ENCODE measurements at places on chromosomes 7 and 10.

DNA sequence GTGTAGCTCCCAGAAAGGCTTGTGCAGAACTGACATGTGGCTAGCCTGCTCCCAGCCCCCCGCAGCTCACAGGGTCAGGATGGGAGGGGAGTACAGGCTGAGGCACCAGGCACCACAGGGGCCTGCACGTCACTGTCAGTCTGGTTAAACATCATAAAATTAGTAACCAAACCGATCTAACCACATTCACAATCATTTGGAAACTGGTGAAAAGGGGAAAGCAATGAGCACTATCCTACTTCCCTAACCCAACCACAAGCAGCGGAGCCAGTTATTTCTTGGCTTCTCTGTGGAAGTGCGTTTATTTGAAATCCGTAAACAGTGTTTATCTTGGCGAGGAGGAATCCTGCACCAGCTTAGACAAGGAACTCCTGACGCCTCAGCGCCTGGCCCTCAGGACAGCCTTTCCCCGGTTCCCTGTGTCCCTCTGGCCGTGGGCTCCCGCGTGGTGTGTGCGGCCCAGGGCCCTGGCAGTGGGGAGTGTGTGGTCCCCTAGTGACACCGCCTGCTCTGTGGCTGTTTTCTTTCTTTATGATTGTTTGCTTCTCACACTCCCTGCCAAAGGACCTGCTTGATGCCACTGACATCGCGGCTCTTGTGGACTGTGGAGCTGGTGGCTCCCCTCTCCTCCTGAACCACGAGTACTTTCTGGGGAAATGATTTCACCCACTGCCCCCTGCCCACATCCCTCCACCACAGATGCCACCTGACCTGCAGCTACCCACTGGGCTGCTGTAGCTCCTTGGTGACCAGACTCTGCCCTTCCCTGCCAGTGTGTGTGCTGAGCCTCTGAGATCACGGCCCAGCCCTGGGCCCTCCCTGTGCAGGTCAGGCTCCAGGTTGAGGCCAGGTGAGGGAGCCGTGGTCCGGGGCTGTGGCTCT lies 38.0 kb downstream of the INPP5A start:
- DNase-seq = no peak

- no peak for DNase-seq
These were observed 69.6 kb downstream of the SHOC2 start for GRCh38 chr10:110989016-110989415.

DNA sequence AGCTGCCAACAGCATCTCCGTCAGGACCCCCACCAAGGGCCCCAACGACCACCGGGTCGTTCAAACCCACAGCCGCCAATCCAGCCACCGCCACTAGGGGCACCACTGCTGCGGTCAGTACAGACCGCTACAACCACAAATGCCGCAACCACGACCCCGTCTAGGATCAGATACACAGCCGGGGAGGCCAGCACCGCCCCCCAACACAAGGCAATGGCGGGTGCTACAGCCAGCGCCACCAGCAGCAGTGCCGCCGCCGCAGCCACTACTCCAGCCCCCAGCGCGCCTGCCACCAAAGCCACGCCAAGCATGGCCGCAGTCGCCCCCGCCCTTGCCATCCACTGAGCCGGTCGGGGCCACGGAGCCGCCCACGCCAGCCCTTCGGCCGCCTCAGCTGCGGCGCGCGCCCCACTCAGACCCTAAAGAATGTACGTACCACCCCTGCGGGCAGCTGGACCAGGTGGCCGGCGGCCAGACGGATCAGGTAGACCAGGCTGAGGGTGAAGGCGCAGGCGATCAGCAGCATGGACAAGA lies 473 bp downstream of the CYP51A1 start:
- peak; percentile 26 for DNase-seq

- no peak for DNase-seq
These were observed 195.2 kb upstream of the FOXK1 start for GRCh38 chr7:4486907-4487306.

DNA sequence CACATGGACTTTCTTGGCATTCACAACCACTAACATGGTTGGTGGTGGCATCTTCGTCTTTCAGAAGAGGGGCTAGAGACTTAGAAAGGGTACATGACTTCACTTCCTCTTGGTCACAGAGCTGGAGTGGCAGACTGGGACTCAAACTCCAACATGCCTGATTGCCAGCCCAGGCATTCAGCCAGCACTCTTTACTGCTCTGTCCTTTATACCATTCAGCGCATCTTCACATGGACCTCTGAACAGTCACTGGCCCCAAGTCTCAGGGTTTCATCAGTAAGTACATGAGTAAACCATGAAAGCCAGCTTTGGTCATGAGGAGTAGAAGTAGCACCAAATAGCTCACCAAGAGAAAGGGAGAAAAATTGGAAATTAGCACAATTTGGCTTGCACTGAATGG lies 148.4 kb upstream of the KLF14 start:
- no peak for DNase-seq

DNA sequence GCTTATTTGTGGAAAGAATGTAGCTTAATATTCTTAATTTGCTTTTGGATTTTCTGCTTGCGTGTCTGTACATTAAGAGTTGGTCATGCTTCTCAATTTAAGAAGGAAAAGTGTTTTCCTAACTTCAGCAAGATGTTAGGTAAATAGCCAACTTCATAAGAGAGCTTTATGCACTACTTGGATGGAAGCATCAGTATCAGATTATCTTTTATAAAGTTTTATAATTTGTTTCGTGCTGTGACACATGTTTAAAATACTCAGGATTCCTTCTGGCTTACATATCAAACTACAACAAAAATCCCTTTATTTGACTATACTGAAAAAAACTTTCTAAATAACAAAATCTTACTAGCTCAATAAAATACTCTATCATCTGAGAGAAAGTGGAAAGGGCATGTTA lies 34.8 kb upstream of the AGR2 start:
- no peak for DNase-seq

DNA sequence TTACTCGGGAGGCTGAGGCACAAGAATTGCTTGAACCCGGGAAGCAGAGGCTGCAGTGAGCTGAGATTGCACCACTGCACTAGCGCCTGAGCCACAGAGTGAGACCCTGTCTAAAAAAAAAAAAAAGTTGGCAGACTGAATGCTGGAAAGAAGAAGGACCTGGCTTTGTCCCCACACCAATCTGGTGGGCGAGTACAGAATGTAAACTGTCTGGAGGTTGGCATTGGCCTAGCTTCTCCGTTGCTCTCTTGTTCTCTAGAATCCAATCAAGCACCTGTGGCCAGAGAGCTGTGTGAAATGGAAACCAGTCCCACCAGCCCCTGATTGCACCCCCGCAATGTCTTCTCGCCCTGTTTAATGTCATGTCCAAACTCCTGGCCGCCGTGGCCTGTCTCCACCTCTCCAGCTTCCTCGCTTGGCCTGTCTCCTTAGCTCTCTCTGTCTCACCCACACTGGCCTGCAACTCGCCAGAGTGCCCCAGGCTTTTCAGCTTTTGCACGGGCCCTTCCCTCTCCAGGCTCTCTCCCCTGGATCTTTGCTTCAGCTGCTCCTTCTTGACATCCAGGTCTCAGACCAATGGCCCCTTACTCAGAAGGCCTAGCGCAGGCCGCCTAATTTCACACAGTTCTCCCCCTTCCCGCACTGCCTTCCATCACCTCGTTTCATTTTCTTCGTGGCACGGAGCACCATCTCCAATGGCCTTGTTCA lies 670 bp upstream of the AGK start:
- DNase-seq = peak; percentile 25

- no peak for DNase-seq
These were observed 32.3 kb upstream of the ANTXRL start for GRCh38 chr10:46254467-46254866.

DNA sequence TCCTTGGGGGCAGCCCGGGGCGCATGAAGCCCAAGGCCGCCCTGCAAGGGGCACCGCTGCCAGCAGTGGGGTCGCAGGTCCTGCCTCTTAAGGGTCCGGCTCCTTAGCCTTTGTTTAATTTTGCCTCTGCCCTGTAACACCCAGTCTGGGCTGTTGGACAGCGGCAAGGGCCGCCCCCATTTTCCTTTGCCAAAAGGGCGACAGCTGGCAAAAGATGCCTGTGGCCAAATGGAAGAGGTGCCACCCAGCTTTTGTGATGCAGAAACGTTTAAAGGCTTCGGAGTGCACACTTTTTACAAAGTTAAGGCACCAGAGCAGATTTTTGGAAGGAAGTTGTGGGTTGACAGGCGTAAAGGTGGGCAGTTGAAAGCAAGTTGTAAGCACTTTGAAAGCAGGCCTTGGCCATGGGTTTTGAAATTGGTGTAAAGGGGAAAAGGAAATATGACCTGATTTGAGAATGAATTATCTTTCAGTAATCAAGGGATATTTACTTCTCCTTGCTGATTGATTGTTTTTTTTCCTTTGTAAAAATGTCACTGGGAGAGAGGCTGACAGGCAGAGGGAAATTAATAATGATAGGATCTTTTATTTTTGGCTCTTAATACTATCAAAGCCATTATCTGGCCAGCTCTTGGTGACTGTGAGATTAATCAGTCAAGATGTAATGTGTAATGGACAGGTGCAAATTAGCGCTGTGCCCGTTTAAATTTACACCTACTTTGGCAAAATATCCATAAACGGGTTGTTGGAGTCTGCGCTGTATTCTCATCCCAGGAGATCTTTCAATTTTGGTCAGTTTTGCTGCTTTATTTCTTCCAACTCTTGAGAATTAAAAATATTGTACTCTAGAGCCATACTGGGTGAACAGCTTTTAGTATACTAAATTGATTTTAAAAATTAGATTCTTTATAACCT lies 1.2 kb downstream of the CASD1 start:
- peak; percentile 30 for DNase-seq

Measured in naive thymus-derived CD4-positive, alpha-beta T cell (primary cell).